ENCODE measurements at places on chromosomes 1 and 21.

- no peak for DNase-seq
Observed at GRCh38 chr1:233704170-233704897, 90.4 kb downstream of the KCNK1 start.

DNA sequence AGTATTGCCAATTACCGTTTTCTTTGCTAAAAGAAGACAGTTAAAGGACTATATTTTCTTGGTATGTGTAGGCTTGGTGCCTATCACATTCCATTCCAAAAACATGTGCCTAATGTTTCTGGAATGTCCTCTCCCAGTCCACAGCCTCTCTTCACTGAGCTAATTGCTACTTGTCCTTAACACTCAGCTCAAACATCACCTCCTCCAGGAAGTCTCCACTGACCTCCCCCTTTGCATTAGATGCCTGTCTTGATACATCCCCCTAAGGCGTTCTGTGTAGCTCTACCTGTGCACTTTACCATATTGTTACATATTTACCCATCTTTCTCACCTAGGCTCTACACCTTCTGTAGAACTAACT is 195.6 kb upstream of the CAMK1G start:
- DNase-seq: no peak

GRCh38 chr1:86137436-86137835 is 19.1 kb downstream of the COL24A1 start:
- DNase-seq: no peak

GRCh38 chr21:36055551-36055950 is 4.8 kb downstream of the SETD4 start:
- no peak for DNase-seq

DNA sequence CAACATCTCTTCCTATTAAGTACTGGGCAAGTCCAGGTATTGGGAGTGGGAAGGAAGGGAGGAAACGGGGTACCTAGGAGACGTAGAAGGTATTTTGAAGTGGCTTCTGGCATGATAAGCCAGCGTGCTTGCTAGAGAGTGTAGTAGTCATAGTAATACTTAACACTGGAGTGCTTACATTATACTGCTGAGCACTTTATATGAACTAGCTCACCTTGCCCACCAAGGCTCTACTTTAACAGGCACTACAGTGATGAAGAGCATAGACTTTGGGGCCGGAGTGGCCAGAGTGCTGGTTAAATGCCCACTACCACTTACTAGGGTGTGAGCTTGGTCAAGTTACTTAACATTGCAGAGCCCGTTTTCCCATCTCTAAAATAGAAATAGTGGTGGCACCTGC is 61.7 kb downstream of the ACP6 start:
- no peak for DNase-seq

- peak; percentile 68 for DNase-seq
Observed at GRCh38 chr21:46295996-46296752, 10.0 kb downstream of the YBEY start.

GRCh38 chr1:64172458-64172983 is 30.9 kb upstream of the UBE2U start:
- no peak for DNase-seq

DNA sequence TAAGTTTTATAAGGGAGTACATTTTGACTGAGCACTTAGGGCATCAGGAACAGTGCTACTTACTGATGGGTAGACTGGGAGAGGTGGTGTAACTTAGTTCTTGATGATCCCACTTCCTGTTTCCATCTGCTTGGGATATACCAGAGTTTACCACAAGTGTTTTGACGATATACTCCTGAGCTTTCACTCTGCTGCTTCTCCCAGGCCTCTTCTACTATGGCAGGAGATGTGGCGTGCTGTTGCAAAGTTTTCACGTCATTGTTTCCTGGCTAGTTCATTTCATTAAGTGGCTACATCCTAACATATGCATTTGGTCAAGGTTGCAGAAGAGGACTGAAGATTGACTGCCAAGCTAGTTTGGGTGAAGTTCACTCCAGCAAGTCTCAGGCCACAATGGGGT is 41.3 kb upstream of the LAMC2 start:
- DNase-seq: no peak

DNA sequence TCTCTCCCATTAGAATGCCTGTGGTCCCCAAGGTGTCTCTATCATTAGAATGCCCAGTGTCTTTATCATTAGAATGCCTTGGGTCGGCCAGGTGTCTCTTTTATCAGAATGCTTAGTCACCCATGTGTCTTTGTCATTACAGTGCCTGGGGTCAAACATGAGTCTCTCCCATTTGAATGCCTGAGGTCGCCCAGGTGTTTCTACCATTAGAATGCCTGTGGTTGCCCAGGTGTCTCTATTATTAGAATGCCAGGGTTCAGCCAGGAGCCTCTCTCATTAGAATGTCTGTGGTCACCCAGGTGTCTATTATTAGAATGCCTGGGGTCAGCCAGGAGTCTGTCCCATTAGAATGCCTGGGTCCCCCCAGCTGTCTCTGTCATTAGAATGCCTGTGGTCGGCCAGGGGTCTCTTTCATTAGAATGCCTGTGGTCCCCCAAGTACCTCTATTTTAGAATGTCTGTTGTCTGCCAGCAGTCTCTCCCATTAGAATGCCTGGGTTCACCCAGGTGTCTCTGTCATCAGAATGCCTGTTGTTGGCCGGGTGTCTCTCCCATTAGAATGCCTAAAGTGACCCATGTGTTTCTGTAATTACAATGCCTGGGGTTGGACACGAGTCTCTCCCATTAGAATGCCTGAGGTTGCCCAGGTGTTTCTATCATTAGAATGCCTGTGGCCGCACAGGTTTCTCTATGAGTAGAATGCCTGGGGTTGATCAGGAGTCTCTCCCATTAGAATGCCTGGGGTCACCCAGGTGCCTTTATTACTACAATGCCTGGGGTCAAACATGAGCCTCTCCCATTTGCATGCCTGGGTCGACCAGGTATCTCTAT is 57.1 kb downstream of the RNF187 start:
- DNase-seq: no peak

GRCh38 chr1:155729031-155729898 is 40.4 kb downstream of the DAP3 start:
- DNase-seq: peak; percentile 24

- DNase-seq: no peak
Observed at GRCh38 chr1:74425676-74426075, 86.7 kb downstream of the LRRC53 start.

- DNase-seq: no peak
Observed at GRCh38 chr1:224432672-224433040, 1.9 kb downstream of the WDR26 start.

DNA sequence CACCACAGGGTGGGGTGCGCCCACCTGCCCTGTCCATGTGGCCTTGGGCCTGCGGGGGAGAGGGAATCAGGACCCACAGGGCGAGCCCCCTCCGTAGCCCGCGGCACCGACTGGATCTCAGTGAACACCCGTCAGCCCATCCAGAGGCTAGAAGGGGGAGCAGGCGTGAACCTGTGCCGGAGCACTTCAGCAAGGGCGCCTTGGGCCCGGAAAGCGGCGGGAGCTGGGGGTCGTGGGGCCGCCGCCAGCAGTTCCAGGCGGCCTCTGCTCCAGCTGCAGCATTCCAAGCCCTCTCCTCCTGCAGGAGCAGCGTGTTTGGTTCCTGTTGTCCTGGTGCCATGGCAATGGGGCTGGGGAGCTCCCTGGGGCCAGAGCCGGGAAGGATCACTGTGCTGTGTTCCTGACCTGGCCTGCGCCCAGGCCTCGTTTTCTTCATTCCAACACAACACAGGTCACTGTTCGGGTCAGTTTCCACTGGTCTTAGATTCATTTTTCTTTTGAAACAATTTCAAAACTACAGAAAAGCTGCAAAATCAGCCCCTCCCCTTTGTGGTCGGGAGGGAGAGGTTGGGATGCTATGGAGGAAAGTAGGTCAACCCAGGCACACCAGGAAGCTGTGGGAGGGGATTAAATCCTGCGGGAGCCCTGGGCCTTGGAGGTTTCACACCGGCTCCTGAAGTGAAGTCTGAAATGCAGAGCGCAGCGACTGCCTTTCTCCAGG is 18.8 kb downstream of the SLX9 start:
- no peak for DNase-seq

DNA sequence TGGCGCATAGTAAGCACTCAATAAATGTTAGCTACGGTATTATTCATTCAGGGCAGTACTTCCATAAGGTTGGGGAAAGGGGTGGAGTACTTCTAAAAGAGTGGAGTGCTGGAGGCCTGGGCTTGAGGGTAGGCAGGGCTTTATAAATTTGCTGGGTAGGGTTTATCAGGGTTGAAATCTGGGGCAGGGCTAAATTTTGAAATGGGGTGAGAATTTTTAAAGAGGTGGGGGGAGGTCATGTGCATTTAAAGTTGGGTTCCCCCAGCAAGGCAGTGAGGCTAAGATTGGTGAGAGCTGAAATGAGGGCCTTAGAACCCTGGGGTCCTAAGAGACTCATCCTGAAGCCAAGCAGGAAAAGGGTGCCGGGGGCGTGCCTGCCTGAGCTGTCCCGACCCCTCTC is 10.0 kb downstream of the CATSPER4 start:
- no peak for DNase-seq

- DNase-seq: no peak
Observed at GRCh38 chr21:15872236-15872635, 142.5 kb downstream of the USP25 start.

DNA sequence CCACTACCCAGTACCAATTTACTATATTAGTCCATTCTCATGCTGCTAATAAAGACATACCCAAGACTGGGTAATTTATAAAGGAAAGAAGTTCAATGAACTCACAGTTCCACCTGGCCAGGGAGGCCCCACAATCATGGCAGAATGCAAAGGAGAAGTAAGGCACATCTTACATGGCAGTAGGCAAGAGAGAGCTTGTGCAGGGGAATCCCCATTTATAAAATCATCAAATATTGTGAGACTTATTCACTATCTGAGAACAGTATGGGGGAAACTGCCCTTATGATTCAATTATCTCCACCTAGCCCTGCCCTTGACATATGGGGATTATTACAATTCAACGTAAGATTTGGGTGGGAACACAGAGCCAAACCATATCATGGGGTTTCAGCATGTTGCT is 6.4 kb downstream of the CD58 start:
- no peak for DNase-seq
